ENCODE measurements at places on chromosomes 12 and 14.

GRCh38 chr12:12613344-12613743 lies 1.7 kb downstream of the CREBL2 start:
- no peak for DNase-seq

GRCh38 chr12:55720894-55721444 lies 776 bp downstream of the RDH5 start:
- peak; percentile 93 for DNase-seq

DNA sequence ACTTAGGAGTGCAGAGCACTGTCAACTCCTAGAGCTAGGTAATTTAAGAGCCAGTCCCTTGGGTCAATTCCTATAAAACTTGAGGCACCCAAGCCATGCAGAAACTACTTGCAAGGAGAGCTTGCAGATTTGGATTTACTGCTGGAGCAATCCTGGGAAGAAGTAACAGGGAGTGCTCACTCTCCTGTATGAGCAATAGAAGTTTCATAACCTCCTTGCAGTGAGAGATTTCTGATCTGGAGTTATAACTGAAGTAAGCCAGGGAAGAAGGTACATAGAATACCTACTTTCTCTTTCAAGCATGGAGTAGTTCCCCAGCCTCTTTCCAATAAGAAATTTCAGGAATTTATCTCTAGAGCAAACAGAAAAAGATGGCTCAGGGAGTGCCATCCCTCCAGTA lies 650.1 kb upstream of the USP15 start:
- no peak for DNase-seq

- no peak for DNase-seq
These were observed at the start of gene IRAK3 for GRCh38 chr12:66188584-66189485. TSS of gene IRAK3 (plus strand) at chr12:66189214. CDS start at chr12:66189300, 86 bp downstream.

GRCh38 chr12:119354172-119354571 lies 19.6 kb downstream of the CCDC60 start:
- no peak for DNase-seq

DNA sequence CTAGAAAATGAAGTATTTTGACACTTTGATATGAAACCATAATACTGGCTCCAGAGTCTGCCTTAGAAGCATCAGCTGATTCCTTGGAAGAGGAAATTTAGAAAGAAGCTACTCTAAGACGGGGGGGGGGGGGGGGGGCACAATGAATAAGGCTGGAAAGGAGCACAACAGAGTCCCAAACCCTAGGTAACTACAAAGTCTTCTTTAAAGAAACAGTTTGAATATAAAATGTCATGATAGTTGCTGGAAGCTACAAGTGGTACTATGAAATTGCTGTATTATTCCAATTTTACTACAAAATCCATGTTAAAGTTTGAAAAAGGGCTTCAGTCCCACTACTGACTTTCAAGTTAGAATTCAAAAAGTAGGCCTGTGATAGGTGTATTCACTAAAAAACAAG lies 31.6 kb downstream of the CDK17 start:
- no peak for DNase-seq

GRCh38 chr12:4112734-4113325 lies 160.7 kb upstream of the CCND2 start:
- no peak for DNase-seq

DNA sequence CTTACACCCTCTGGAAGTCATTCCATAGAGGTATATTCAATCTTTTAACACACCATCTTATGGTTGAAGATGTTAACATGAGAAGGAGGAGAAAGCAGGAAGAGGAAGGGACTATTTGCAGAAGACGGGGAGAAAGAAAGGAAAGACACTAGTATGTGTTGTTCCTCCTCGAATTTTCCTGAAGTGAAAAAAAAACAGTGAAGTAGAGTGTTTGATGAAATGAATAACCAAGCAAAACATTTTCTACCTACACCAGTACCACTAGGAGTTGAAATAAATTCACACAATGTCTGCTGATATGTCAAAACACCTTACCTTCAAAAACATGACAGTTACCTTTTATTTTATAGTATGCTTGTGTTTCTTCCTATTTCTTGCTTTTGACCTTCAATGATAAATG lies 1.4 kb upstream of the CNOT2 start:
- DNase-seq = no peak

DNA sequence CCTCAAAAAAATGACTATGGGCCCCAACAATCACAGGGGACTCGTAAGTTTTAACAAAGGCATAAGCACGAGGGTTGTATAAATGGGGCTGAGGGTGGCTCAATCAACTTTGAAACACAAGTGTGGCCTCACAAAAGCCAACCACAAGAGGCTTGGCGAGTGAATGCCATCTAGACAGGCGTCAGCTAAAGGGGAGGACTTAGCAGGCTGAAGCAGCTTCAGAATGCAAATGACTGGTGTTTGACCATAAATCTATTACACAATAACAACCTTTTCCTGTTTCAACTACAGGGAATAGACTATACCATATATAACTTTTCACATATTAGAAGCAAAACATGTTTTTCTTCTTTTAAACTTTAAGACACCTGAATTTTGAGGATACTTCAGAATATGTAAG lies 777.9 kb downstream of the FSCB start:
- no peak for DNase-seq

GRCh38 chr14:68692216-68692615 lies 100.7 kb downstream of the ZFP36L1 start:
- DNase-seq = no peak

- DNase-seq = no peak
These were observed 117.8 kb downstream of the PLXNC1 start for GRCh38 chr12:94265966-94266745.

Data from NCI-H226 (cell line).